ENCODE measurements at places on chromosomes 7 and 10.

GRCh38 chr7:134926396-134926795 lies 59.9 kb upstream of the AGBL3 start:
- DNase-seq: no peak

GRCh38 chr10:128122931-128123330 lies 3.3 kb downstream of the MKI67 start:
- DNase-seq: no peak

DNA sequence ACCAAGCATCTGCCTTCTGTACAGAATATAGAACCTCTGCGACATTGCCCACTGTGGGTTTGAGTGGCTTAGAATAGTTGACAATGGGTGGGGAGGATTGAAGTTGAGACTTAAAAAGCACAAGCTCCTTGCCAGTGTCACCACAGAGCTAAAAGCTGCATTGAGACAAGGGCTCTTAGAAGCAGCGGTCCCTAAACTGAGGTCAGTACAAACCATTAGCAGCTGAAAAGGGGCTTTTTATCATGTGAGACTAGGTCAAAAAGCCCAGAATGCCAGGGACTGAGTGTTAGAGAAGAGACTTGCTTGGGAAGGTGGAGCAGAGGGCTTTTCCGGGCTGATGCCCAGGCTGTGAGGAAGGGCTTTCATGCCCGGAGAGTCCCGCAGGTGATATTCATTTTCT lies 91.3 kb downstream of the POU6F2 start:
- no peak for DNase-seq

DNA sequence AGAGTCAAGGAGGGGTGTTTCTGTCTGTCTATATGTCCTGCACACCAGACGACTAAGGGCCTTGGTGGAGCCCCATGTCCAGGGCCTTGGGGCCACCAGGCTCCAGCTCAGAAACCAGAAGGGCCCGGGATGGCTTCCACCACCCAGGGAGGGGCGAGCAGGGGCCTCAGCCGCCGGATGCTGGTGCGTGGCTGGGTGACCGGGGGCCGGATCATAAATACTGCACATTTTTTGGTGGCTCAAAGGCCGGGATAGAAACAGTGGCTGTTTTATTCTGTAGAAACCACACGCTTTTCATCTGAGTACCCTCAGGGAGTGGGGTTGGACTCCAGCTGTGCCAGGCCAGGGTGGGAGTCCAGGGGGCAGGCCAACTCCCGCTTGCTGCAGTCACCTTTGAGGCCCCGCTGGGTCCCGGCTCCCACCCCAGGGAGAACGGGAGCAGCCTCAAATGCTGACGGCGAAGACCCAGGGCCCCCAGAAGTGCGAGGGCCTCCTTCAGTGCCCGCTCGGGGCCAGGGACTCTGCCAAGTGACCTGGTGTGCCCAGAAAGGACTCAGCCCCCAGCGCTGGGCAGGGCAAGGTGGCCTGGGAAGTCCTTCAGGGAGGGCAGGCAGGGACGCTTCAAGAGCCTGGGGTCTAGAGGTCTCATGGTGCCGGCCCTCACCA lies 28.2 kb downstream of the PDGFA start:
- no peak for DNase-seq

DNA sequence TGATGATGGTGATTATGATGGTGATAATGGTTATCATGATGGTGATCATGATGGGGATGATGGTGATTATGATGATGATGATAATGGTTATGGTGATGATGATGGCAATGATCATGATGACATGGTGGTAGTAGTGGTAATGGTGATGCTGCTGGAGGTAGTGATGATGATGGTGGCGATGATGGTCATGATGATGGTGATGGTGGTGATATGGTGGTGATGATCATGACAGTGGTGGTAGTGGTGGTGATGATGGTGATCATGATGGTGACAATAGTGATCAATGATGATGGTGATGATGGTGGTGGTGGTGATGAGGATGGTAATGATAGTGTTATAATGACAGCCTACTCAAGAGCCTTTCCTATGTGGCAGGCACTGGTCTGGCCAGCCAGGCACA lies 31.8 kb upstream of the DPYSL4 start:
- no peak for DNase-seq

GRCh38 chr10:117534321-117535297 lies 7.9 kb upstream of the EMX2 start:
- DNase-seq: no peak

DNA sequence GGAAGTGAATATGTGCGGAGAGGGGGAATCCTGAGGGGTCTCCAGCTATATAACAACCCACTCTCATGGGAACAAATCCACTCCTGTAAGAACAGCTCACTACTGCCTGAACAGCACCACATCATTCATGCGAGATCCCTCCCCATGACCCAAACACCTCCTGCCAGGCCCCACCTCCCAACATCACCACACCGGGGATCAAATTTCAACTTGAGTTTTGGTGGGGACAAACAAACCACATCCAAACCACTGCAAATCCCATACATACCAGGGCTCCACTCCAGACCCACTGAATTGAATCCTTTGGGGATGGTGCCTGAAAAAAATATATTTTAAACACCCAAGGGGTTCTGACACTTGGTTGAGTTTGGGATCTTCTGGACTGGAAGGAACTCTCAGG lies 181.5 kb upstream of the PLXNA4 start:
- no peak for DNase-seq

DNA sequence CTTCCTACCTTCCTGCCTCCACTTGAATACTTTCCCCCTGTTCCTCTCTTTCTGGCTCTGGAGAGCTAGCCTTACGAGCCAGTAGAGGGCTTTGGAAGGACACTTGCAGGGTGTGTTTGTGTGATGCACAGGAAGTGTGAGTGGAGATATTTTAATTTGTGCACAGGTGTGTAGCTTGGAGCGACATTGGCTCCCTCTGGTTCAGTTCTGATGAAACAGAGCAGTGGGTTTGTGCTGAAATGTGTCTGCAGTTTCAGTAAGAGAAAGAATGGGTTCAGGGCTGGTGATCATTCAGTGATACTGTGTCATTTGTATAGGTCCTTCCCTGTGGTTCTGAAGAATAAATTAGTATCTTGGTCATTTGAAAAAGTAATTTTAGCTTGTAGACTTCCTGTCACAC lies 86.9 kb downstream of the SND1 start:
- no peak for DNase-seq

DNA sequence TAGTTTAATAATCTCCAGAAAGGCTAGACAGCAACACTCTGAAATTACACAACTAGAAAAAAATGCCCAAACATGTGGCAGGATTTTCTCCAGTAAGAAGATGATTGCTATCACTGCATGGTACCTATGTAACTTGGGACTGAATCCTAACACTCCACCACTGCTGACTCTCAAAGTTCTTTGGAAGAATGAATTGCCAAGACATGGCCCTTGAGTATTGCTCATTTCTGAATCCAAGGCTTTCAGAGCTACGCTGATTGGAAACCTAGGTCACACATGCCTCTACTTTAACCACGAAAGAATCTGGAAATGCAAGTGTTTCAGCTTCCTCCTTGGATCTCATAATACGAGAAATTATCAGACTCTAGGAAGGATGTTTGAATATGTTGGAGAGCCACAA lies 167.5 kb upstream of the CELF2 start:
- no peak for DNase-seq

GRCh38 chr10:49679480-49679893 lies at the start of gene C10orf53:
Gene C10orf53, plus strand, starts transcription at chr10:49679651. Its CDS starts 47 bp downstream, at chr10:49679698.
- peak; percentile 81 for DNase-seq

GRCh38 chr10:89337484-89337883 lies 9.7 kb downstream of the IFIT3 start:
- DNase-seq: peak; percentile 54

DNA sequence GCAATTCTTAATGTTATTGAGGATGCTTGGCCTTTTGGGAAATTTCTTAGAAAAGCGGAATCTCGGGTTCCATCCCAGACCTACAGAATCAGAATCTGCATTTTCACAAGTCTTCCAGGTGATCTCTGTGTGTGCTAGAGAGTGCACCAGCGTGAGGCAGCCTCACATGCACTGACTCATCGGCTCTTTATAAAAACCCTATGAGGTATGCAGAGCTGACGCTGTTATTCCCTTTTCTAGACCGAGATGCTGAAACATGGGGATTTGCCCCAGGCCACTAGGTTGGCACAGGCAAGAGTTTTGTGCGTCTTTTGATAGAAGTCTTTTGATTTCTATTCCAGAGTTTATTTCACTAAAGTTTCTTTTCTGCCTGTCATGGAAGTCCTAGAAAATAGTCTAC lies 61.2 kb downstream of the CDCA7L start:
- DNase-seq: no peak

DNA sequence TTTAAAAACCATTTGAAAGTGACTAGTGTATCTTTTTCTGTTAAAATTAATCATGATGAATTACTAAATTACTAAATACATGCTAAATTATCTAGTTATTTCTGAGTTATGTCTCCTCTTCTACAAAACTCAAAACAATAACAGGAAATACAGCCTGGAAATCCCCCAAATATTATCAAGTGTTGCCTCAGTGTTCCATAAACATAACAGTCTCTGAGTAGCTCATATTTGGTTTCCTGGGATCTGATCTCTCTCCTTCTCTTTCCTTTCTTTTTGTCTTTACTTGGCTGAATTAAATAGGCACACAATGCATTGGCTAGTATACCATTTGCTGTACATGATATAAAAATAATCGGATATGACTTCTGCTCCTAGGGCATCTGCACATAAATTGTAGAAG lies 277.6 kb upstream of the IGFBP3 start:
- DNase-seq: no peak

DNA sequence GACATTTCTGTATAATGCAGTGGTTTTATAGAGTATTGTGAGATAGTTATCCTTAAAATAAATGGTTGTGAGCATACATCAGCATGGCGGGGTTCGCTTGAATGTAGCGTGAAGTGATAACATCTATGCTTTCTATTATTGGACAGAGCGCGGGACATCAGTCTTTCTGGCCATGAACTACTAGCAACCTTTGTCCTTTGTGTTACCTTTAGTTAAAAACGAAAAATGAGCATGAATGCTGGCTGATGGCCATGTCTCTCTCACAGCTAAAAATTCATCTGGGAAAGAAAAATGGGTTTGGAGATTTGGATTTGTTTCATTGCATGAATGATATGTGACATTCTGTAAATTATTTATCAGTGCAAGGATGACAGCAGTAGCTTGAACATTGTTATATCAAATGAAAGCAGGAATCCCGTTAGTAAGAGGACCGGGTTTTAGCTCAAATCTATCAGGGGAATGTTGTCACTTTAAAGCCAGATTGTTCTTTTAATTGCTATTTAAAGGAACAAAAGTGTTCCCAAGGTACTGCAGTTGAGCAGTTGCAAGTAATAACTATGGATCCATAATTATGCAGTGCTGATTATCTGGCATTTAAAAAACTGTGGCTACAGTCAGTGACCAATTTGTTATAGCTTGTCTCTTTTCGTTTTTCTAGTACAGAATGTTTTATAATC lies 131.0 kb downstream of the KAT6B start:
- DNase-seq: no peak

DNA sequence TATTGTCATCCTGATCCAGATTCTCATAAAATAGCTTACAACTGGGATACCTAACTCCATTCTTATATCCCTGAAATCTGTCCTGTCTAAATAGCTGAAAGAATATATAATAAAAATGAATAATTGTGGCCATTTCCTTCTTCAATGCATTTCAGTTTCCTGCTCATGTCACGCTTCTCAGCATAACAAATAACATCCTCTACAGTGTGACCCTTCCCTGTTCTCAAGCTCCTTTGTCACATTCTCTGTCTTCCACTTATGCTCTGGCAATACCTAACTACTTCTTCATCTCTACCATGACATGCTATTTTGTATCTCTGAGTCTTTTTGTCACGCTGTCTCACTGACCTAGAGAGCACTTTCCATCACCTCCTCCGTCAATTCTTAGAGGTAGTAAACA lies 884.1 kb upstream of the LRRTM3 start:
- DNase-seq: no peak

- no peak for DNase-seq
Observed at GRCh38 chr7:138212314-138212713, 136.1 kb downstream of the AKR1D1 start.

GRCh38 chr10:111650088-111650487 lies 533.5 kb downstream of the GPAM start:
- DNase-seq: no peak

GRCh38 chr10:5697342-5697741 lies 12.7 kb downstream of the TASOR2 start:
- DNase-seq: no peak

DNA sequence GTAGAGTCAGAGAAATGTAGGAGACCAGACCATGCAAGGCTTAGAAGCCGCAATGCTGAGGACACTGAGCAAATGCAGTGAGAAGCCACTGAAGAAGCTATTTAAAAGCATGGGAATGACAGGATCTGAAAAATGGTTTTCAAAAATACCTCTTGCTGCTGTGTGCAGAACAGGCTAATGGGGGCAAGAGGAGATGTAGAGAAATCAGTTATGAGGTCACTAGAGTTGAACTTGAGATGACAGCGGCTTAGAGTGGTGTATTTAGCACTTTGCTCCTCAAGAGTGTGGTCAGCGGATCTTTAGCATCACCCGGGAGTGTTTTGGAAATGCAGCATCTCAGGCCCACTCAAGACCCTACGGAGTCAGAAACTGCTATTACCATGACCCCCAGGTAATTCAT lies 48.8 kb downstream of the KIAA1549 start:
- DNase-seq: no peak

- DNase-seq: no peak
Observed at GRCh38 chr10:131654471-131655087, 246.2 kb upstream of the PPP2R2D start.

GRCh38 chr10:52488606-52489485 lies 174.8 kb downstream of the DKK1 start:
- DNase-seq: peak; percentile 25

- DNase-seq: no peak
Observed at GRCh38 chr10:89204621-89205185, 2.4 kb downstream of the CH25H start.

DNA sequence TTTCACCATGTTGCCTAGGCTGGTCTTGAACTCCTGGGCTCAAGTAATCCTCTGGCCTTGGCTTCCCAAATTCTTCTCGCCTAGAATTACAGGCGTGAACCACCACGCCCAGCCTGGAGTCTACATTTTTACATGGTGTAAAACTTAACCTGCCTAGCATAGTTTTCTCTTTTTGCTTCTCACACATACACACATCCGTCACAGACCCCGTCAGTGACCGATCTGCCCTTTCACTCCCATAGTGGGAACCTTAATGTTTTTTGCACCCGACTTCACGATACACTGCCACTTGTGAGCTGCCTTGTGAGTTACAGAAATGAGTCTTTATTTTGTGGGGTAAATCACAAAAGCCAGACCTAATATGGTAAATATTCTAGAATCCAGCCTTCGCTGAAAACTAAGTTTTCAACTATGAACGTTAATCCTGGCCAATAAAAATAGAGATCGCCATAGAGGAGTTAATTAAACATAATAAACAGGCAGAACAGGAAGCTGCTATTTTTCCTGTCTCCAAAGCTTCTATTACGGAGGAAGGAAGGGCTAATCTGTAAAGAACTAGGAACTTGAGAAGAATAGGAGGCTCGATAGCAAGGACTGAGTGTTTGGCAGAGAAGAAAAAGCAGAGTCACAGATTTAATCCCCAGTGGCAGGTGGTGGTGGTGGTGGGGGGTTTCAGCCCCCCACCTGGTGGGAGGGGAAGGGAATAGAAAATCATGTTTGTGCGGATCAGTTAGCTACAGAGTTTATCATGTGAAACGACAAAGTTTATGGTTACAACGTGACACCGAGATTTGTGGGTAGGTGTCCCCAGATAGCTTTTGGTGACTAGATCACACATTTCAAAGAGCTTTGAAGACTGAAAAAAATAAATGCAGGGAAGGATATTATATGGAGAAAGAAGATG lies 14.7 kb upstream of the FAM171A1 start:
- DNase-seq: no peak

- no peak for DNase-seq
Observed at GRCh38 chr7:80770675-80771081, 132.2 kb downstream of the CD36 start.
